HCT116 (cell line): ENCODE measurements at places on chromosomes 6 and 20.

DNA sequence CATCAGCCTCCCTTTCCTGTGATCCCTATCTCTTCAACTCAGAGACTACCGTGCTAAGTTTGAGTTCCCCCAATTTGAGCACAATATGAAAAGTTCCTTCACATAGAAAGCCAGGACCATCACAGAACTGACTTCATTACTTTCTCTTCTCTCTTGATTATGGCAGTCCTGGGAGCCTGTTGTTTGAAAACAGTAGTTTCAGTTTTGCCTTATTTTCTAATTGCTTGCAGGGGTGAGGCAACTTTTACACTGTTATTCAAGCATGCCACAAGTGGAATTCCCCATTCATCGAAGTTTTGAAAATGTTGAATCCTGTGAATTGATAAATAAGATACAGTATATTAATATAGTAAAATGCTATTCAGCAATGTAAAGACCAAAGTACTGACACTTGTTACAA is 569.7 kb upstream of the MARCKS start:
- DNase-seq: no peak
- H3K27ac ChIP-seq: no peak overlapping the region
- H3K4me1 ChIP-seq: no peaks in the 10 kb centered on the region

GRCh38 chr6:42530751-42531150 is 33.1 kb upstream of the UBR2 start:
- DNase-seq: no peak
- no peak overlapping the region for H3K27ac ChIP-seq
- H3K36me3 ChIP-seq: no peaks in the 10 kb centered on the region

GRCh38 chr20:15774926-15775325 is 798.3 kb downstream of the KIF16B start:
- no peak overlapping the region for H3K4me3 ChIP-seq

DNA sequence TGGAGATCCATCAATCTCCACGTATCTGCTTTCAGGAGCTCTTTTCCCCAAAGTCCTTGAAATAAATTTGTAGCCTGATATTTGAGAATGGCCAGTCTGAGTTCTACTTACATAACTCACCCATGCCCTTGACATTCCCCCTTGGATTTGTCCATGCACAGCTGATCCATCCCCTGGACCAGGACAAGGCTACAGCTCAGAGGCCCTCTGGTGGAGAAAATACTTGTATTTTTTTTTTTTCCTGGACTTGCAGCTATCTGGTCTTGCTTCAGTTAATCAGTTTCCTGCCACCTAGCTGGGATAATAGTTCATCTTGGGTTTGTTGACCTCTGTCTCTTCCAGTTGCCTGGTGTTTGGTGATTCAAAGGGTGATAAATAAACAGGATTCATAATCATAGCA is 467.6 kb downstream of the DHX35 start:
- no peaks in the 10 kb centered on the region for H3K36me3 ChIP-seq
- H3K27ac ChIP-seq: no peak overlapping the region
- no peaks in the 10 kb centered on the region for H3K4me1 ChIP-seq
- H3K27me3 ChIP-seq: no peaks in the 10 kb centered on the region
- no peak overlapping the region for H3K4me3 ChIP-seq

DNA sequence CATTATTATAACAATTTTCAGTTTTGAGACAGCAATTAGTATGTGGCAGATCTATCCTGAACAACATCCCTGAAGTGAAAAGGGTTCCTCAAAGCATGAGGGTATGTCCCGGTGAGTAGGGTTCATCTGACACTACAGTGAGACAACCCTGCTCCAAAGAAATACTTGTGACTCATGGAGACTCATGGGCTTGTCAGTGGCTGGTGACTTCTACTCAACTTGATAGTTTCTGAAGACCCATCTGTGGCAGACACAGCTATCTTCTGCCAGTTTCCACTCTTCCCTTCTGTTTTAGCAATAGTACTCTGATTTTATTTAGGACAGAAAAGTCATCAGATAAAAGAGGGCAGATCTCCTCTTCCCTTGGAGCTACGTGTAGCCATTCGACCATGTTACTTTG is 41.4 kb downstream of the MAP3K7 start:
- no peak overlapping the region for H3K4me3 ChIP-seq
- H3K4me1 ChIP-seq: no peaks in the 10 kb centered on the region
- H3K36me3 ChIP-seq: peaks cover 29% of the 10 kb centered on the region

GRCh38 chr6:45461486-45461885 is 83.8 kb upstream of the SUPT3H start:
- no peak for DNase-seq
- no peaks in the 10 kb centered on the region for H3K27me3 ChIP-seq
- H3K4me3 ChIP-seq: no peak overlapping the region
- no peak overlapping the region for H3K27ac ChIP-seq
- H3K36me3 ChIP-seq: no peaks in the 10 kb centered on the region
